Endothelial cell of umbilical vein (primary cell): ENCODE measurements at places on chromosomes 7 and 10.

DNA sequence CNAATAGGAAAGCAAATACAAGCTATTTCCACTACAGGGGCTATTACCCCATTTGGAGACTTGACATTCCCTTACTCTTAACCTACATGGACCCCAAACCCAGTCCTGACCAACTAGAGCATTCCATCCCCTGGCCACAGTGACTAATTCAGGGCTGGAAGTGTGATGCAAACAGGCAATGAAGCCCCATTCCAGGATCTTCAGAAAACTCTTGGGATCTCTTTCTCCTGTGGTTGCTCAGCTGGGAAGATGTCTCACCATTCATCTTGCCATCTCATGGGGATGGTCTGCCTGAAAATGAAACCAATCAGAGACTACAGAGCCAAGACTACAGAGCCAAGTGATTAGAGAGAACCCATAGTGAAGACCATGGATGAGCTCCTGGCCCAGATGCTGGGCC, 206.2 kb downstream of the ZNF365 start:
- no peak overlapping the region for H3K27ac ChIP-seq
- no peak overlapping the region for H3K4me3 ChIP-seq
- peaks cover 4% of the 10 kb centered on the region for H3K4me1 ChIP-seq
- H3K36me3 ChIP-seq = no peaks in the 10 kb centered on the region

GRCh38 chr7:19930851-19931250, 157.4 kb upstream of the TMEM196 start:
- H3K27ac ChIP-seq = no peak overlapping the region
- H3K4me3 ChIP-seq = no peak overlapping the region
- no peaks in the 10 kb centered on the region for H3K4me1 ChIP-seq
- no peak for DNase-seq
- H3K27me3 ChIP-seq = no peaks in the 10 kb centered on the region
- H3K36me3 ChIP-seq = no peaks in the 10 kb centered on the region

DNA sequence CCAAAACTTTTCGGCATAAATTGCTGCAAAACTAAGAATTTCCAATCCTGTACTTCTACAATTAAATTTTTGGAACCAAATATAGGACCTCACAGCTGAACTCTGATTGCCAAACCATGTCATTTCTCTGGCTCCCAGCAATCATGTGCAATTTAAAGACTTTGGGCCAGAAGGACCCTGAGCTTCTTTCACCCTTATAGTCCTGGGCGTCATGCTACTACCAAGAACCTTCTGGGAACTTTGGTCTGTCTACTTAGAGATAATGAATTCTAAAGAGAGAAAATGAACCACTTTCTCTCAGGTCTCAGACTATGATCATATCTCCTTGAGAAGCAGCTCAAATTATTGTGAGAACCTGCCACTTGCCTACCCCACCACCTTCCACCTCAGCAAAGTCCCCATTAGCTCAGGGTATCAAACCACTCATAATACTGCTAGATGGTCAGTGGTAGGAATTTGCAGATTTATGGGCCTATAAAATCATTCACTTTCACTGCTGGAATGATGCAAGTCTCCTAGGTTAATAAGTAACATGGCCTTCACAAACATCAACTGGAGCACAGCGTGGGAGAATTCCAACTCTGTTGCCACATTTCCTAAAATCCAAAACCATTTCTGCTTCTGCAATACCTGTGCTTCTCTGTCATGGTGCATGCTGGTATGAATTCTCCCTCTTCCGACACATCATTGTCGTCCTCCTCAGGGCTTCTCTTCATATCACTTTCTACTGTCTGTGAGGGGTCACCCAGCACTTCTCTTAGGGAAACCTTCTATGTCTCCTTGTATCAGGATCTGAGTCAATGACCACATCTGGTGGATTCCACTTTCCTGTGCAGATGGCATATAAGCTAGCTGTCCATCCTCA, 6.6 kb upstream of the WDR91 start:
- H3K4me1 ChIP-seq = no peaks in the 10 kb centered on the region
- H3K27me3 ChIP-seq = no peaks in the 10 kb centered on the region
- no peak overlapping the region for H3K27ac ChIP-seq
- DNase-seq = no peak
- no peaks in the 10 kb centered on the region for H3K36me3 ChIP-seq

GRCh38 chr10:122173337-122173736, 97.8 kb upstream of the BTBD16 start:
- H3K4me1 ChIP-seq = peaks cover 5% of the 10 kb centered on the region
- no peak for DNase-seq
- H3K36me3 ChIP-seq = no peaks in the 10 kb centered on the region

DNA sequence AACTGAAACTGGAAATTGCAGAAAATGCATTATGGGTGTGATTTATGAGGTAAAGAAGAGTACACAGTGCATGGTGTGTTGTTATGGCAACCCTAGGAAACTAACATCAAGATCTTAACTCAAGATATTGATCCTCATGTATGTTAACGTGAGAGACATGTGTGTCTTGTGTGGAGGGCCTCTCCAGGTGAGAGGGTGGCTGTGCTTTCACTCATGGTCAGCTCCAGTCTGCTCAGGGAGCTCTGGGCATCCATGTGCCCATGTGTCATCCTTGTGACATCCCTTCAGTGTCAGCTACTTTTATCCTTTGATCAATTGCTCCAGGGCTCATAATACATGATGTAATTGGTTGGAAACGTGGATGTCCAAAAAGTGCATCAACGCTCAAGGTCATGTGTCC, 24.9 kb upstream of the INSYN2A start:
- H3K27ac ChIP-seq = no peak overlapping the region
- no peak overlapping the region for H3K4me3 ChIP-seq
- H3K27me3 ChIP-seq = no peaks in the 10 kb centered on the region
- H3K4me1 ChIP-seq = no peaks in the 10 kb centered on the region

GRCh38 chr7:47759056-47759706, 177.3 kb upstream of the TNS3 start:
- no peaks in the 10 kb centered on the region for H3K27me3 ChIP-seq
- no peak for DNase-seq
- H3K27ac ChIP-seq = no peak overlapping the region
- H3K4me1 ChIP-seq = peaks cover 7% of the 10 kb centered on the region
- H3K4me3 ChIP-seq = no peak overlapping the region

- H3K36me3 ChIP-seq = no peaks in the 10 kb centered on the region
- no peak overlapping the region for H3K4me3 ChIP-seq
- H3K4me1 ChIP-seq = no peaks in the 10 kb centered on the region
- H3K27ac ChIP-seq = no peak overlapping the region
- DNase-seq = no peak
Observed at GRCh38 chr7:139511315-139511714, 12.2 kb upstream of the CLEC2L start.

GRCh38 chr7:137992550-137993394, 9.1 kb downstream of the CREB3L2 start:
- H3K4me1 ChIP-seq = peaks cover 75% of the 10 kb centered on the region
- H3K4me3 ChIP-seq = no peak overlapping the region
- no peaks in the 10 kb centered on the region for H3K27me3 ChIP-seq
- peak overlapping the region; percentile 92 for H3K27ac ChIP-seq
- H3K36me3 ChIP-seq = no peaks in the 10 kb centered on the region
- peak; percentile 95 for DNase-seq
